ENCODE measurements at places on chromosomes 16 and 17.

DNA sequence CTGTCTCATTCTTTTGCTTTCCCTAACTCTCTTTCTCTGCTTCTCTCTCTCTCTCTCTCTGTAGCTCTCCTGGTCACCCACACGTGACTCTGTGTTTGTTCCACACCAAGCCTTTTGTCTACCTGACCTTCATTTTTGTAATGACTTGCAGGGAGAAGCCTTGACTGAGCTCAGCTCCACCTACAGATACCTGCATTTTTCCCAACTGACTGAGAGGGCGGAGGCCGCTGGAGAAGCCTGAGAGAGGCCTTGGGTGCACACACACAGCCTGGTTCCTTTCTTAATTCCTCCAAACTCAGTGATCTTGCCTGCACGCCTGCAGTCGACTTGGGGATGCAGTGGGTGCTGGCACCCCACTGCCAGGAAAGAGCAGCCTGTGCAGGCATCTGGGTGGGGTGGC is 68.8 kb downstream of the LYRM1 start:
- DNase-seq, result no peak

- DNase-seq, result no peak
Observed at GRCh38 chr16:88069397-88070168, 118.3 kb downstream of the BANP start.

DNA sequence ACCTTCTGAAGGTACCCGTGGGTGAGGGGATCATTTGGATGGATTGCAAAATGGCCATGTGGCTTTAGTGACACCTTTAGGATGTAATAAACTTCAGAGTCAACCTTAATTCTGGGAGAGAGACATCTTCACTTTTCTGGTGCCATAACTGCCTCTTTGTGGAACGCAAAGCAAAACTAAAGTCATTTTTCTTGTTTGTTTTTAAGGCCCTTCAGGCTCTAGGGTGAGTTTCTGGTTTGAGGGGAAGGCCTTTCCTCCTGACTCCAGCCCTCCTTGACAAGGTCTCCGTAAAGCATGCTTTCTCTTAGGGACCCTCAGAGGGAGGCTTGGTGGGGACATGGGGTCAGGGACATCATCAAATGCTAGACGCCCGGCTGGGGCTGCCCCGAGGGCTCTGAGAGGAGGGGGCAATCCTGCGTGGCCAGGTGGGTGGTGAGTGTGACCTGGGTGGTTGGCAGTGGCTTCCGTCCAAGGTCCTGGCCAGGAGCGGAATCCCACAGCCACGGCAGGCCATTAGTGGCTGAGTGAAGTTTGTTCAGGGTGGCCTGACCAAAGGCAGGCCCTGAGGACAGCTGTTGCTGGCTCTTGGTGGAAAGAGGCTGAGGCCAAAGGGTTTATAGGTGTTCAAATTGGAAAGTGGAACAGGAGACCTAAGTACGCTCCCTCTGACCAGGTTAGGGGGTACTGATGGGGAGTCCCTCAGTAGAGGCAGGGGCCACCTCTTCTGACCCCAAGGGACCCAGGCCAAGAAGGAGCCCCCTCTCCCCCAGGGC is 112.2 kb downstream of the METRNL start:
- DNase-seq, result peak; percentile 13

DNA sequence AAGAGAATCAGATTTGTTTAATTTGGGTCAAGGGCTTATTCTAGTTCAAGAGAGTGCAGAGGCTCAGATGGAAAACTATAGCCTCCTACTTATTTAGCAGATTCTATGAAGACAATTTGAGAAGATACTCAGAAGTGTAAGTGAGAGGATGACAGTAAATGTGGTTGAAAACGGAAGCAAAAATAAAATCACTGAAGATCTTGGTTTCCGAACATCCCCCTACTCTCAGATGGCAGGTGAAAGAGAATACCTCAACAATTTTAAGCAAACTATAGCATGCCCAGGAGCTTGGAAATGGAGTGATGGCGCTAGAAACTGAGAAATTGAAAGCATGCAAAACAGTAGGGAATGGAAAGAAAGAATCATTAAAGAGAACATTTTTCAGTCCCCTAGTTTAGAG is 705.5 kb upstream of the CDH8 start:
- DNase-seq, result no peak

GRCh38 chr17:49835472-49835871 is 12.4 kb downstream of the TAC4 start:
- no peak for DNase-seq

GRCh38 chr16:56426585-56426984 is 1.2 kb upstream of the AMFR start:
- DNase-seq, result no peak

- DNase-seq, result no peak
Observed at GRCh38 chr16:80114699-80115098, 426.1 kb upstream of the DYNLRB2 start.

GRCh38 chr17:68567035-68567434 is 34.1 kb downstream of the FAM20A start:
- no peak for DNase-seq

DNA sequence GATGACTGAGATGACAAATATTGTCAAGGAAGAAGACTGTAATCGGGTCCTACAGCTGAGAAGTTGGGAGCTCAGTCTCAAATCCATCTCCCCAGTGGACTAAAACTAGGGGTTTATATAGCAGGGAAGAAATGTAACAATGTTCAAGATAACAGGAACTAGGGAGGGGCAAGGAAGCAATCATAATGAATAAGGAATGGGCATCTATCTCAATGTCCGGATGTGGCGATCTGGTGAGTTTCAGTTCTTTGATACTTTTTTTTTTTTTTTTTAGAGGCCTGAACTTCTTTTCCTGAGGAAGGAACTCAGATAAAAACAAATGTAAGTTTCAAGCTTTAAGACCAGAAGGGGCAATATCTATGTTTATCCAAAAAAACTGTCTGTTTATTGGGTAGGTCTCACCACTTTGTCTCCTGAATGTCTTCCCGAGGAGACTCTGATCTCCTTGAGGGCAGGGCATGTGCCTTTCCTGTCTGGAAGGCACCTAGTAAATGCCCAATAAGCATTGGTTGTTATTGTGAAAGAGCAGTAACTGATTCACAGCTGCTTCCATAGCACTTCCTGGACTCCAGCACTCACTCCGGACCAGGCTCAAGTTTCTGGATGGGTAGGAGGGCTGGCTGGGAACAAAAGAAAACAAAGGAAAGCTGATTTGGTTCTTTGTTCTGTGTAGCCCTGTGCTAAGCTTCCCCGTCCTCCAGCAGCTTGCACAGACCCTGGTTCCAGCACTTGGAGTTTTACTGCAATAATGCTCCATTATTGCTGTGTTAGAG is 51.9 kb downstream of the MEOX1 start:
- no peak for DNase-seq

GRCh38 chr17:79108232-79108850 is 33.7 kb downstream of the ENGASE start:
- no peak for DNase-seq

DNA sequence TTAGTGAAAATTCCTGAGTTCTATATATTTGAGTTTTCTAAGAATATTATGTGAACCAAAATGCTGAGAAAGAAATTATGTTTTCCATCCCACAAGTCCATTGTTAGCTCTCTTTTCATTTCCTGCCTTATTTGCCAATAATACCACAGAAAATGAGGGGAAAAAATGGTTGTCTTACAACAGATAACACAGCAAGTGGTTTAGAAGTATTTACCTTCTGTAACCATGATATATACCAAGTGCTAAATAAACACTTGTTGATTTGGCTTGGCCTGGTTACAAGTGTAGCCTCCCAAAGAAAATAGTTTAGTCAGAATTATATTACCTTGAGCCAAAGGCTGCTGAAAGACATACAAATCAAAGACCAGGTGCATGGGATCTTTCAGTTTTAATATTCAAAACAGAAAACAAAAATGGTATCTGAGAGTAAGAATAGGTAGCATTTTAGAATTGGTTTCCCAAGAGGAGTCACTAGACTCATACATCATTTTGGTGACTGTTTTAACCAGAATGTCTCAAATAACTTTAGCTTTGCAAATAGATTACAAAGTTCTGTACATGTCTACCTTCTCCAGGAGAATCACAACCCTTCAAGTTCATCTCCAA is 439.8 kb upstream of the DYNLRB2 start:
- no peak for DNase-seq

DNA sequence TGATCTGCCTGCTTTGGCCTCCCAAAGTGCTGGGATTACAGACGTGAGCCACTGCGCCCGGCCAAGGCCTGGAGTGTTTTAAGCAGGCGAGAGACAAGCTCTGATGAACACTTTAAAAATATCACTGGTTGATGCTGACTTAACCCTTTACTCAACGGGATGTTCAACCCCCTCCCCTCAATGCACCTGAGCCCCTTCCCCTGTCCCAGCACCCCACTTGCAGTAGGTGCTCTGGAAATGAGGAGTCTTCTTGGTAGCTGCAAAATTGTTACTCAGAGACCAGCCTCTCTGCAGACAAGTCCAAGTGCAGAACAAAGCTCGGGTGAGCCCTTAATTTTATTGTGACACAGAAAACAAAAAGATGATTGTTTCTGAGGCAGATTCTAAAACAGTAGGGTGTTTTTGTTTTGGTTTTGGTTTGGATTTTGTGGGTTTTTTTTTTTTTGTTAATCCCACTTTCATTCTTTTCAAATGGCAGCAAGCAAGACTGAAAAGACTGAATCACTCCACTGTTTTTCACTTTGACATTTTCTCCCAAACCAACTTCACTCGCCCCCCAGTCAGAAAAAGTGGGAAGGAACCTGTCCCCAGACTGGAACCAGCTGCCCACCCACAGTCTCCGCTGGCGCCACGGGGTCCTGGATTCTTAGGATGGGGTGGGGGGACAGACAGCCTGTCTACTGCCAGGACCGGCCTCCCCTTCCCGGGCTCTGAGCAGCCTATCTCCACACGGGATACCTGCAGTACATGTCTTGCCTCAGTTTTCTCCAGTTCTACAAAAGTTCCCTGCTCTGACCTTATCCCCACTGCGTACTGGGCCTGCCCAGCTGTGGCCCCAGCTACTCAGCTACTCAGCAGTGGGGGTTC is 5.2 kb upstream of the PLLP start:
- DNase-seq, result no peak

DNA sequence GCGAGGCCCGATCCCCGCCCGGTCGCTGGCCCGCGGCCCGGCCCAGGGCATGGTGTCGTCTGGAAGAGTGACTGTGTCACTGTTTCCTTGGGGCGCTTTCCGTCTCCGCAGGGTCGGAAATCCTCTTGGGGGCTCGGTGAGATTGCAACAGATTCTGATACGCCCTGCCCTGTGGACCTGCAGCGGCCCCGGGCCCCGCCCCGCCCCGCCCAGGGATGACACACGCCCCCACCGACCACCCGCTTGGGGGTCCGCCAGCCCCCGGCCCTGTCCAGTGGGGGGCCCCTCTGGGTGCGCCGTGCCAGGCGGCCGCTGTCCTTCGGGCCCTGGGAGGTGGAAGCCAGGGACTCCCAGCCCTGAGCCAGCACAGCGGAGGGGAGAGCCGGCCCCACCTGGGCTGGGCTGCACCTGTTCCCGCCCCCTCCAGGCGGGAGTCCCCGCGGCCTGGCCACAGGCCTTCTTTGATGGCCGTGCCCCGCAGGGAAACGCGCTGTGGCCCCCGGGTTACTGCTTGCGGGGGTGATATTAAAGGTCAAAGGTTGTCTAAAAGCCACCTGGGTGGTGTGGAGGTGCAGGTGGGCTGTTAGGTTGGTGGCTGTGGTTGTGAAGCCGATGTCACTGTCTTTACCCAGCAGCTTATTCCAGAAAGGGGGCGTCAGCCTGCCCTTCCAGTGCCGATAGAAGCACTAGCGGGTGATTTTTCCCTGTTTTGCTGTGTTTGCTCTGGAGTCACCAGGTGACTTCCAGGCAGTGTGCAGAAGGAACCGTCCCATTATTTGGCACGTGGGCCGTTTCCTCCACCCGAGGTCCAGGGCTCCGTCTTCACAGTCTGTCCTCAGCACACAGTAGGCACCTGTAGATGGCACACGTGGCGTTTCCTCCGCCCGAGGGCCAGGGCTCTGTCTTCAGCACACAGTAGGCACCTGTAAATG is 752 bp downstream of the TBC1D24 start:
- DNase-seq, result no peak

DNA sequence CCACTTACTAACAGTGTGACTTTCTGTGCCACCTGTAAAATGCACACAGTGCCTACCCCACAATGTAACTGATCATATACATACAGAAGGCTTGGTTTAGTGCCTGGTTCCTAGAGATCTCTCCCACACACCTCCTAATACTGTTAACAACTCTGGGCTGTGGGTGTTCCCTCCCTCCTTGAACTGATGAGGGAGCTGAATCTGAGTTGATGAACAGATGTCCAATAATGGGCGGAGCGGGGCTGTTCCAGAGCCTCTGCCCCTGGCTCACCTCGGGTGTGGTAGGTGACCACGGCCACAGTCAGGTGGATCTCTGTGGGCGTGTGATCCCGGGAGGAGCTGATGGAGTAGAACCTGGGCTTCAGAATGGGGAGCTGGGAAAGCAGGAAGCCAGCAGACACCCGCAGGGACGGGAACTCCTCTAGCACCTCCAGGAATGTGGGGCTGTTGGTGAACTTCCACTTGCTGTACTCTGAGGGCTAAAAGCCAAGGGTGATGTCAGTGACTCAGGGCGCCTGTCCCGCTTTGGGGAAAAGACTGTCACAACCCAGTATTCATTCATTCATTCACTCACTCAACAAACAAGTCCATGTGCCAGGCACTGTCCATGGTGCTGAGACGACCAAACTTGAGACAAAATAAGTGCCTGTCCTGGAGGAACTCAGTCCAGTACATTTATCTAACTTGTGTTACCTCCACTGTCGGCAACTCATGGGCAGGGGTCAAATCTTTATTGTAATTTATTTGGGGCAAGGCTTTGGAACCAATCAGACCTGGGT is 37.6 kb downstream of the NOS2 start:
- DNase-seq, result peak; percentile 76

DNA sequence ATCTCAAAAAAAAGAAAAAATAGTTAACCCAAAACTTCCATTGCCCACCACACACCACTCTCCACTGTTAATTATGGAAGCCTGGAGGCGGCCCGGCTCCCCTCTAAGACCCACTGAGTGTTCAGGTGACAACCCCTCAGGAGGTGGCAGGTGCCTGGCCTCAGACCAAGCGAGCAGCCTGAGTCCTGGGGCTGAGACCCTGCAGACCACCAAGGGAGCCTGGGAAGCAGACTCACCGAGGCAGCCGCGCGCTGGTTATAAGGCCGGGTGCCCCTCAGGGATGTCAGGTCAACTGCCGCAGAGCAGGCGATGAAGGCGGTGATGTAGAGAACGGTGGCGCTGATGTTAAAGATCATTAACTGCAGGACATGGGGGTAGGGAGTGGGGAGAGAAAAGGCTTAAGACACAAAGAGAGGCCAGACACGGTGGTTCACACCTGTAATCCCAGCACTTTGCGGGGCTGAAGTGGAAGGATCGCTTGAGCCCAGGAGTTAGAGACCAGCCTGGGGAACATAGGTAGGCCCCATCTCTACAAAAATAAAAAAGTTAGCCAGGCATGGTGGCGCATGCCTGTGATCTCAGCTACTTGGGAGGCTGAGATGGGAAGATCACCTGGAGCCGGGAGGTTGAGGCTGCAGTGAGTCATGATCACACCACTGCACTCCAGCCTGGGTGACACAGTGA is 13.3 kb downstream of the ARL2BP start:
- DNase-seq, result peak; percentile 68

- no peak for DNase-seq
Observed at GRCh38 chr16:11575223-11575589, 11.5 kb downstream of the LITAF start.

DNA sequence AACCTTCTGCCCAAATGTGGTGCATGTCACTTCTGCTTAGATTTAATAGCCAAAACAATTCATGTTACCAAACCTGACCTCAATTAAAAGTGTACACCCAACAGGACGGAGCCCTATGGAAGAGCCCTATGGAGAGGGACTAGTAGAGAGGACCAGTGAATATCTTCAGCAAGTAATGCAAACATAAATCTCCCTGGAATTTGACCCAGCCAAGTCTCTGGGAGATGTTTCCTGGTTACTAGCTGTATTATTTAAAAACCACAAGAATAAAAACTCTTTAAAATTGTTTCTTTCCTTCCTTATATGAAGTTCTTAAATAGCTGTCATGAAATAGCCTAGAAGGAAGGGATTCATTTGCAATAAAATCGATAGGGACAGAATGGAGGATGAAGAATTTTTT is 255.8 kb downstream of the CDH11 start:
- DNase-seq, result no peak

Data from lower leg skin (tissue), 4 donors.